B cell (primary cell): ENCODE measurements at places on chromosomes 16 and 17.

- DNase-seq: no peak
These were observed 62.3 kb downstream of the CYTH1 start for GRCh38 chr17:78719630-78720298.

DNA sequence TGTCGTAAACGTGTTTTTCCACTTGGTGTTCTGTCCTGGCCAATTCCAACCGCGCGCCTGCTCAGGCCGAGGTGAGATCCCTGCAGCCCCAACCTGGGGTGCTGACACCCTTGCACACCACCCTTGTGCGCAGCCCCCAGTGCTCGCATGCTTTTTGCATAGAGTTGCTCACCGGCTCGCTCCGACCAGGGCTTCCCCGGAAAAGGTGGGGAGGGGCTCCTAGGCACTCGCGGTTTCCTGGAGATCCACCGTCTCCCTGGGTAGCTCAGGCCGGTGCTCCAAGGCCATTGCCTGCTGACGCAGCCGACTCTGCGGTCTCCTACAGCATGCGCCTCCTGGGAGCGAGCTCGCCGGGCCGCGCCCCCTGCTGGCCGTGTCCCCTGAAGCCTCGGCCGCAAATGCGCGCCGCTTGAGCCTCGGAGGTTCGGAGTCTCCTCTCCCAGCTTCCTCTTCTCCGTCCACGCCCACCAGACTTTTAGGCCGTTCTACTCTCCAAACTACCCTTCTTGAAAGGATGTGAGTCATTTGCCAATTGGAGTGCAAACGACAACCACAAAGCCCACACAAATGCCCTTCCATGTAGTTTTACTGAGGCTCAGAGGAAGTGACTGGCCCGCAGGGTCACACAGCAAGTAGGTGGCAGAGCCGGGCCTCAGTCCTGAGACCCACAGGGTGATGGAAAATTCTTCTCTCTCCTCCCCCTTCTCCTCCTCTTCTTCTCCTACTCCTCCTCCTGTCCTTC lies 7.2 kb upstream of the PDP2 start:
- DNase-seq: peak; percentile 91

- DNase-seq: no peak
These were observed 112.7 kb downstream of the BRIP1 start for GRCh38 chr17:61750656-61751055.

DNA sequence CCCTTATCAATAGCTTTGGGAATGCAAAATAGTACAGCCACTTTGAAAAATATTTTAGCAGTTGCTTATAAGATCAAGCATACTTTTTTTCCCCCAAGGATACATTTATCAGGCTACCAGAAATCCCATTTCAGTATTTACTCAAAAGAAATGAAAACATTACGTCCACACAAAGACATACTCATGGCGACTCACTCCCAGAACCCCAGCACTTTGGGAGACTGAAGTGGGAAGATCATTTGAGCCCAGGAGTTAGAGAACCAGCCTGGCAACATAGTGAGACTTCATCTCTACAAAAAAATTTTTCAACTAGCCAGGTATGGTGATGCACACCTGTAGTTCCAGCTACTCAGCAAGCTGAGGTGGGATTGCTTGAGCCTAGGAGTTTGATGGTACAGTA lies 5.9 kb downstream of the SKA2 start:
- no peak for DNase-seq

DNA sequence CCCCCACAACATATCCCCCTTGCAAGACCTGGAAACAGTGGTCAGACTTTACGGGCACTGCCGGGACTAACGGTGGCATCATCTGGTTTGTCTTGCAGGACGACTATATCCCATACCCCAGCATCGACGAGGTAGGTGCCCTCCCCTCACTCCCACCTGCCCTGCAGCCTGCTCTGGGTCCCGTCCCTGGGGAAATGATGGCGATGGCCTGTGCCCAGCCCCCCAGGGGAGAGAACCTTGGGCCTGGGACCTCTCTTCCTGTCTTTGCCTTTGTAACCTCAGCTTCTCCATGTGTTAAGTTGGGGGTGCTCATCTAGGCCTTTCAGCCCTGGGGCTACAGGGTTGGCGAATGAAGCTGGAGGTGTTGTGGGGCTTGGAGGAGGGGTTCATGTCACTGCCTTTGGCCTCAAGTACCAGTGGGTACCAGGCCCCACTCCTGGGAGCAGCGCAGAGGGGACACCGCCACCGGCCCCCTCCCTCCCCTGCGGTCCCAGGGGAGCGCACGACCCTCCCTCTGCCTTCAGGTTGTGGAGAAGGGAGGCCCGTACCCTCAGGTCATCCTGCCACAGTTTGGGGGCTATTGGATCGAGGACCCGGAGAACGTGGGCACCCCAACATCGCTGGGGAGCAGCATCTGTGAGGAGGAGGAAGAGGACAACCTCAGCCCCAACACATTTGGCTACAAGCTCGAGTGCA lies 99.9 kb downstream of the OR1D5 start:
- DNase-seq: no peak

DNA sequence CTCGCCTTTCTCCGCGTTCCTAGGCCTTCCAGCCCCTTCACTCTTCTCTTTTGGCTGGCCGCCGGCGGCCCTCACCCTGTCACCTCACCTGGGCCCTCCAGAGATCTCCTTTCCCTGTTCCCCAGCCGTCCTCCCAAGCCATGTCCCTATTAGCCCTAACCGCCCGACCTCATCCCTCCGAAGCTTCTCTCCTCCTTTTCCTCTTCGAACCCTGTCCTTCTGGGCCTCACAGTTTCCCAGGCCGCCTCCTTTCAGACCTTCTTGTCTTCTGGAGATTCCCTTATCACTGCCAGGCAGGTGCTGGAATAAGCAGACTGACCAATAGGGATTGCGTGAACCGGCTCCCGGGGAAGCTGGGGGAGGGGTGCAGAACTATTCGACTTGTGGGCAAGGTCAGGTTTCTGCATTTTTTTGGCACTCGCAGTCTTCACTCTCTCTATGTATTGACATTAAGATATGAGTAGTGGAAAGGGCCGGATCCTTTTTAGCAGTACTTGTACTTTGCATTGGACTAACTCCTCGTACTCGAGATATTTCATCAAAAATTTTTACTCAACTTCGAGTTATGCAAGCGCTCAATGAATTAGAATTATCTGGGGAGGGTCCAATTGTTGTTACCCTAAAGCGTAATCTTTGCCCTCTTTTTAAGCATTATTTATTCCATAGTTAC lies 690 bp downstream of the RHOT1 start:
- peak; percentile 41 for DNase-seq

DNA sequence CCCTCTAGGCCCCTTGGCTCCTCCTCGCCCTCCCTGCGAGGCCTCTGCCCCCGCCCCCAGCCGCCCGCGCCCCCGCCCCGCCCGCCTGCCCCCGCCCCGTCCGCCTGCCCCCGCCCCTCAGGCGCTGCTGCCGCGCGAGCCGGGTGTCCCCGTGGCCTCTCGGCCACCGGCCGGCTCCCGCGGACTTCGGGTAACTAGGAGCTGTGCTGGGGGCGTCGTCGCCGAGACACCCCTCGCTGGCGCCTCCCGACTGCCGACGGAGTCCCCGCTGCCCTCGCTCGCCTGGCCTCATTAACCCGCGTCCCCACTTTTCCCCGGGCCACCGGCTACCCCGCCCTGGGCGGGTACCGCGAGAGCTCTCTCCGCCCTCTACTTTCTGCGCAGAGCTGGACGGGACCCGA lies at the start of gene TLCD1:
Gene TLCD1, minus strand, starts transcription at position 8 of the 401 bp plus-strand sequence. CDS start 136 bp downstream, outside the sequence.
- peak; percentile 87 for DNase-seq

- no peak for DNase-seq
These were observed 16.5 kb downstream of the SNF8 start for GRCh38 chr17:48927978-48928745.

- DNase-seq: no peak
These were observed 472.4 kb downstream of the PMP22 start for GRCh38 chr17:14792746-14793145.

GRCh38 chr16:3256146-3256865 lies at the start of gene MEFV:
TSS of gene MEFV (minus strand) at chr16:3256633. CDS start at chr16:3256587, 46 bp downstream.
- no peak for DNase-seq

DNA sequence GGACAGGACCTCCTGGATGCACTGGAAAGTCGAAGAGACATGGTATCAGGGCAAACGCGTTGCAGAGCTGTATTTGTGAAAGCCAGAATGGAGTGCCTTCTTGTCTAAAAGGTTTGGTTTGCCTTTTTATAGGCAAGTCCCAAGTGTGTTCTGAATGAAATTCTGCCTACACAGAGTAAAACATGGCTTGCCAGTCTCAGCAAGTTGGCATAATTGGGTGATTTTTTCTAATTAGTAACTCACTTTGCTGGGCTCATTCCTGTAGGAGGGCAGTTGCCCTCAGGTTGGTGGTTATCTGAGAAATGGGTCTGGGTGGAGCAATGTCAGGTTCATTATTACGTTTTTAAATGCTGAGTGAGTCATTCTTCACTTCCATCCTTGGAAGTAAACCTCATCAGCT lies at the start of gene KRT25:
Gene KRT25, minus strand, starts transcription at position 101 of the 400 bp plus-strand sequence. Its CDS starts 60 bp downstream, at position 41.
- no peak for DNase-seq

- DNase-seq: no peak
These were observed 51.5 kb downstream of the ENGASE start for GRCh38 chr17:79126139-79126538.

DNA sequence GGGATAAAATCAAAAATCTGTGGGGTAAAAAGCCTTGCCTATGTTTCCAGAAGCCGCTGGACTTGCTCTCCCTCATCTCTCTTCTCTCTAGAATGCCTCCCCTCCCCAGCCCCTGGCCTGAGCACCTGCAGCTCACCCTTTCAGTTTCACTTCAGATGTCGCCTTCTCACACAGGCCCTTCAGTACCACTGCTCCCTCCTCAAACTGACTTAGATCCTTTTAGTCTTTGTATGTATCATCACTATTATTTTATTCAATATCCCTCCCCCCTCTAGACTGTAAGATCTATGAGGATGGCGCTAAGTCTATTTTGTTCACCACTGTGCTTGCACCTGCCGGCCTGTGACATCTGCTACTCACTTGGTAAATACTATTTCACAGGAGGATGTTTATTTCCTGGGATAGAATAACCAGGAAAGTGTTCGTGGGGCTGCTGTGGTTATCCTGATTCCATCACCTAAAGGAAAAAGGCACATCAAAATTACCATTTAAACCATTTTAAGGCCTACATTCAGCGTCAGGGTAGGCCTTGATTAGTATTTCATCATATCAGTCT lies 122.3 kb downstream of the MRTFB start:
- peak; percentile 36 for DNase-seq

GRCh38 chr16:48101069-48101674 lies 54.6 kb downstream of the ABCC12 start:
- DNase-seq: no peak

- DNase-seq: no peak
These were observed 284.4 kb downstream of the FOXL1 start for GRCh38 chr16:86862595-86863280.

- no peak for DNase-seq
These were observed 151.7 kb downstream of the CNTNAP4 start for GRCh38 chr16:76428858-76429257.

DNA sequence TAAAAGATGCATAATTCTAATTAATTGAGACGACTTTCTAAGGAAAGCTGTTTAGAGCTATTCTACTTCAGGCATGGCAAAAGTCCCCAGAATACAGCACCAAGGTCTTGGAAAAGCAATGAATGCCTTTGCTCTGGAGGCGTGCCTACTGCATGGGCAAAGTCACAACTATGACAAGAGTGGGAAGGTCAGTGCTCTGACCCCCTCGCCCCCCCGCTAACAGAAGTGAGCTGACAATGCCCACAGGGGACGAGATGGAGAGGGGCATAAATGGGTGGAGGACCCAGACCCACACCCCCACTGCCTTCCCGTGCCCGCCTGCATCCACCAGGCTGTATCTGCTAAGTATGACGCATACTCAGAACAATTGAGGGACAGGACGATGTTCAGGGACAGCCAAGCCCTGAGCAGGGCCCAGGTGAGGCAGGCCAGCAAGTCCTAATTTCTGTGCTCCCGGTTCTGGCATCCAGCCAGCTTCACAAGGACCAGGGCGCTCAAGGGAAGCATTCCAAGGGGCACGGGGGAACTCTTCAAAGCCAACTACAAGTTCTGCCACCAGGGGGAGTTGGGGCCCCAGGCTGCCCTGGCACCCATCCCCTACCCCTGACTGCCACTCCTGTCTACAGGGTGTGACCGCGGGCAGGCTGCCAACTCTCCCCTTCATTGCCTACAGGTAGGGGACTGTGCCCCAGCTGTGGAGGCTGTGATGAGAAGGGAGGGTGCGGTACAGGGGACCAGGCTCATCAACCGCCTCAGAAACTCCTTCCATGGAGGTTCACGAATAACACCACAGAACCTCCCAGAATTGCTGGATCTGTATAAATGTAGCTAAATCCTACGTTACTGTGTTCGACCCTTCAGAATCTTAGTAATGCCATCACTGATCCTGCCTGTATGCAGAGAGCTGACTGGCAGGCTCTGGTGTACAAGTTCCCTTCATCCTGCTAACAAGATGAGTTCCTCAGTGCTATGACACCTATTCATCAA lies 20.8 kb downstream of the NPRL3 start:
- DNase-seq: peak; percentile 78

DNA sequence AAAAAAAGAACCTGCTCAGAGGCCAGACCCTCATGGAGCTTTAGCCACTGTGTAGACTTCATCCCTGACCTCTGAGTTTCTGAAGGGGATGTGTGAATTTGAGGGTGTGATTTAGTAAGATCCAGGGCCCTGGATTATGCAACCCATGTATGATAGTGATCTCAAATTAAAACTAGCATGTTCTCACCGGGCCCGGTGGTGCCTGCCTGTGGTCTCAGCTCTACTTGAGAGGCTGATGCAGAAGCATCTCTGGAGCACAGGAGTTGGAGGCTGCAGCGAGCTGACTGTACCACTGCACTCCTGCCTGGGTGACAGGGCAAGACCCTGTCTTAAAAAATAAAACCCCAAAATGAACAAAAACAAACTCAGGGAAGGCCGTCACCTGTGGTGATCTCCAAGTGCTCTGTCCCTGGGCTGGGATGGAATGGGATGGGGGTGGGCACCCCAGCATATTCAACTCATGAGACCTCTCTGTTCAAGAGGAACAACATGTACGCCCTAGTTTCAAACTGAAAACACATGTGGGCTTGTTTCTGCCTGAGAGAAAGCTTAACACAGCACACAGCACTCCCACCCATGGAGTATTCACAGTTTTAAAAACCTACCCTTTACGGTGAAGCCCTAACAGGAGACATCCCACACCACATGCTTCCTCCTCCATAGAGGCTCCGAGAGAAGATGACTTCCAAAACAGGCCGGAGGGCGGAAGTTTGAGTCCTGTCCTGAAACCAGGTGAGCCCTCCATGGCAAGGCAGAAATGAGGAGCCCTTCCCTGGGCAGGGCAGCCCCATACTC lies 30.1 kb downstream of the GNPTG start:
- no peak for DNase-seq

GRCh38 chr16:53882310-53882709 lies 178.4 kb downstream of the FTO start:
- DNase-seq: no peak

- DNase-seq: no peak
These were observed 6.5 kb downstream of the ODF4 start for GRCh38 chr17:8345951-8346665.

GRCh38 chr17:47276868-47277267 lies 23.2 kb downstream of the ITGB3 start:
- no peak for DNase-seq
